Cardiac muscle cell (in vitro differentiated cells and primary cell): ENCODE measurements at places on chromosomes 7 and 10.

GRCh38 chr10:100882252-100882651, 30.5 kb upstream of the SLF2 start:
- no peak for DNase-seq
- H3K36me3 ChIP-seq = no peaks in the 10 kb centered on the region
- H3K4me1 ChIP-seq = peaks cover 37% of the 10 kb centered on the region
- H3K27me3 ChIP-seq = peaks cover 3% of the 10 kb centered on the region

DNA sequence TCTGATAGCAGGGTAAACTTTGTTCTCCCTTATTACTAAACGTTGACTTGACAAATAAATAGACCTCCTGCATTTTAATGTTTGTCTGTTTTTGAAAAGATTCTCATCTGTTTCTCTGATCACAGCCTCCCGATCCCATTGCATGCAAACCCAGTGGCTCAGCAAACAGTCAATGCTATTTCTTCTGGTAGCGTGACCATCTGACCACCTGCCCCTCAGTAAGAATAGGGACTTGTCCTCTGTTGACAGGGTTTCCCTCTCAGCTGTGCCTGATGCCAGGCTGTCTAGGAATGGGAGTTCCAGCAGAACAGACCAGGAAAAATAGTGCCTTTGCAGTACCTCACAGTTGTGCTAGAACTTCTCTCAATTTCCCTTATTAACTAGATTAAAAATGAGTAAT, 40.7 kb upstream of the EBLN1 start:
- H3K4me1 ChIP-seq = no peaks in the 10 kb centered on the region
- H3K27ac ChIP-seq = no peak overlapping the region
- H3K36me3 ChIP-seq = no peaks in the 10 kb centered on the region
- H3K27me3 ChIP-seq = peaks cover 70% of the 10 kb centered on the region
- DNase-seq = no peak

GRCh38 chr7:83101530-83101929, 61.2 kb downstream of the PCLO start:
- H3K4me3 ChIP-seq = no peak overlapping the region
- no peaks in the 10 kb centered on the region for H3K27me3 ChIP-seq
- no peaks in the 10 kb centered on the region for H3K4me1 ChIP-seq
- H3K27ac ChIP-seq = no peak overlapping the region
- no peak for DNase-seq
- no peaks in the 10 kb centered on the region for H3K36me3 ChIP-seq

DNA sequence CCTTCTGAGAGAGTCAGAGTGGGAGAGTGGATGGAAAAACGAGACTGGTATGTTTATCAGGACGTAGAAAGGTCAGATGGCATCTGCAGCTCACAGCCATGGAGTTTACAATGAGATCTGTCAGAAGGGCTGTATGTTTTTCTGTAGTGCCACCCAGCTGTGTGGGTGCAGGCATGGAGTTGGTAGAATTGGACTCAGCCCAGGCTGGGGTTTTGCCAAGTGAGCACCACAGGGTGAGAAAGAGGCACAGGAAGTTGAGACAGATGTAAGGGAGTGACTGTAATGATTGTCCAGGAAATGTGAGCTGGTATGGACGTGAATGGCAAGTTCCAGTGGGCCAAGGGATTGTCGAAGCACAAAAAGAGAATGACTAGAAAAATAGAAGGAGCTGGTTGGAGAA, 9.1 kb upstream of the ZYX start:
- H3K4me1 ChIP-seq = no peaks in the 10 kb centered on the region
- no peaks in the 10 kb centered on the region for H3K36me3 ChIP-seq
- H3K4me3 ChIP-seq = no peak overlapping the region
- H3K27ac ChIP-seq = no peak overlapping the region

DNA sequence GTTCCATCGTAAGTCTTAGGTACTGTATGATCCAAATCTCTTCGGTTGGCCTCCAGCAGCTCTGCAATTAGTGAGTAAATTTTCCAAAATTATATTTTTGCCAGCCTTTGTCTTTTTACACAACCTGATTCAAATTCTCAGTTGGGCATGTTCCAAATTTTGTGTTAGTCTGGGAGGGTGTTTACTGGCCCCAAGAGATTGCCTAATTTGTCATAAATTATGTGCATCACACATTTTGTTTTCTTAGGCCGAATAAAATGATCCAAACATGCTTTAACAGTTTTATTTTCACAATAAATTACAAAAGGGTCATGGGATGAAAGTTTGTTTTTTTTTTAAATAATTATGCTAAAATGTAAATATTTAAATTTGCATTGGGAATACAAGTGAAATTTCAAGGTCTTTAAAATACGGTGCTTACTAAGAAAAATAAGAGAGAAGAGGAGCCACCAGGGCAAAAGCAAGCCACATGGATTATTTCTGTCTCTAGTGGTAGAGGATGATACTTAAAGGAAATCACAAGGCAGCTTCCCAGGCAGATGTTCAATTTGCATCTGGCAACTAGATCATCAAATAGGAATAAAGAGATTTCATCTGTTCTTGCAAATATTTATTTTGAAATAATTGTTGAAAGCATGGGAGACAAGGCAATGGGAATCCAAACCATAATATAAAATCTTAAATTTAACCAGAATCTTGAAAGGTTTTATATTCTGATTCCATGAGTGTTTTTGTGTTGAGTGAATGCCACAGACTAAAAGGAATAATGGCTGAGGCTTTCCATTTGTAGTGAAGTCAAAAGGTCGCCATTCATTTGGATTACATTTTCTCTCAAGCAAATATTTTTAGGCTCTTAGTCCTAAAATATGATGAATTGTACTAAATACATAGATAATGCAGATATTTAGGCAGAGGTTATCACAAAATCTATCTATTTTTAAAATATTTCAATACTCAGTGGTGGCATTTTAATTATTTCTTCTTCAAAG, 111.1 kb downstream of the MDFIC start:
- no peaks in the 10 kb centered on the region for H3K4me1 ChIP-seq
- no peak overlapping the region for H3K4me3 ChIP-seq
- H3K27ac ChIP-seq = no peak overlapping the region
- H3K36me3 ChIP-seq = no peaks in the 10 kb centered on the region

DNA sequence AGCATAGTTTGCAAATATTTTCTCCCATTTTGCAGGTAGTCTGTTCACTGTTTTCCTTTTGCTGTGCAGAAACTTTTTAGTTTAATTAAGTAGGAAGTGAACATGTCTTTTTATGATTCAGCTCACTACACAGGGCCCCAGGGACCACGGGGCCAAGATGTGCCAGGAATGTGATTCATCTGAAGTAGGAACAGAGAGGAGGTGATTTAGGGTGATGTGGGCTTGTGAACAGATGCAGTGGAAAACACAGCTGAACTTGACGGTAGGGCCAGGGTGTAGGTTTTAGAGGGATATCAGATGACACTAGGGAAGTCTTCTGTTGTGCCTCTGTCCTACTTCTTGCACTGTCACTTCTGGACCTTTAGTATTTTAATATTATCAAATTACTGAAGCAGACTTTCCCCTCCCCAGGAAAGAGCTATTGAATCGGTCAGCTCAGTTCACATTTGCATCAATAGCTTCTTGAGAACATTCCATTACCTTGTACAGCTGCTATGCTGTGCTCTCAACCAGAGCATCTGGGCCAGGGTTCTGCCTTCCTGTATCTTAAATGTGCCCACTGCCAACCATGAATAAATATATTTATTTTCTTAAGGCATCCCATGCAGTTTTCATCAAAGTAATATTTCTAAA, 96.9 kb downstream of the OSBPL3 start:
- H3K27ac ChIP-seq = no peak overlapping the region
- no peak for DNase-seq
- no peaks in the 10 kb centered on the region for H3K36me3 ChIP-seq
- no peaks in the 10 kb centered on the region for H3K4me1 ChIP-seq
- H3K27me3 ChIP-seq = no peaks in the 10 kb centered on the region

DNA sequence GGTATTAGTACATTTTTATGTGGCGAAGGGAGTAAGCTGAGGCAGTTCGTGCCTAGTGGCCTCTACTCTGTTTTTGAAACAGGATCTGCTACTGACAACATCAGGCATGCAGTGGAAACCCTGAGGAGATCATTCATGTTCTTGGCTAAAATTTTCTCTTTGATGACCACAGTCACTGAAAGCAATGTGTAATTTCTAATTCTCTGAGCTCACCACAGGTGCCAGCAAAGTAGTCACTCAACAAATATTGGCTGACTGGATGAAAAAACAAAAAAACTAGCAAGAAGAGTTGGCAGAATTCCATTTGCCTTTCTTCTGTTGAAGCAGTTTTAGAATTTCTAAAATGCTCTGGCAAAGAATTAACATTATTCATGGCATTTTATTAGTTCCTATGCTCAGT, 176.5 kb upstream of the KCTD7 start:
- H3K27me3 ChIP-seq = no peaks in the 10 kb centered on the region
- H3K36me3 ChIP-seq = no peaks in the 10 kb centered on the region
- DNase-seq = no peak
- H3K4me1 ChIP-seq = no peaks in the 10 kb centered on the region
- no peak overlapping the region for H3K27ac ChIP-seq

DNA sequence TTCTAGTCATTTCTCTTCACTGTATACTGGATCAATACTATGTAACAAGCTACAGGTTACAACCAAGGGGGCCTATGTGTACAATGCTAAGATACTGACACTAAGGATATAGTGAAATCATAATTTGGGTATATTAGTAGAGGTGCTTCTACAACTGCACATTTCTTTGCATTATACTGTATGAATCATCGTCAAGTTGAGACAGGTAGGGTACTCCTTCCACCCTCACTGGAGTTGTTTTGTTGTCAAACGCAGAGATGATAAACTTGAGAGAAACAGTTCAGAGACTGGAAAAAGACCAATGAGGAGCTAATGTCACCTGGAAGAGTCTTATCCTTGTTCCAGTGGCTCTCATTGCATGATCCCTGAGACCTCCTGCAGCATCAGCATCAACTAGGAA, 208.2 kb upstream of the PRPS1L1 start:
- peaks cover 4% of the 10 kb centered on the region for H3K4me1 ChIP-seq
- no peaks in the 10 kb centered on the region for H3K36me3 ChIP-seq
- H3K27ac ChIP-seq = no peak overlapping the region
- DNase-seq = no peak
- H3K27me3 ChIP-seq = no peaks in the 10 kb centered on the region

DNA sequence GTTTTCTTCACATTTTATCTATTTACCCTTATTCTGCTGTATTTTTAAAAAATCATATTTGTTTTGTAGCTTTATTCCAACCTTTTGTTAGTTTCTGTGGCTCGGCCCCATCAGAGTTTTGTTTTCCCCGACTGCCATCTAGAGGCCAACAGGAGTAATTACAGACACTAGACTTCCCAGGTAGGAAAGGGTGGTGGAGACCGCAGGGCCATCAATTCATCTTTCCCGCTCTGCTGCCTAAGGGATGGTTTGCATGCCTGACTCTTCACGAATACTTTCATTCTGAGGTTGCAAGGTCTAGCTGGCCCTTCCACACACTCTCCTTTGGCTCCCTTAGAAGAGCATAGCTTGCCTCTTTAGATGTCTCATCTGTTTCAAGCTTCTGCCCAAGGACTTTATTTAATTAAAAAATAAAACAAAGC, 38.3 kb downstream of the LYZL2 start:
- H3K27ac ChIP-seq = no peak overlapping the region
- no peaks in the 10 kb centered on the region for H3K36me3 ChIP-seq
- no peak overlapping the region for H3K4me3 ChIP-seq
- H3K27me3 ChIP-seq = no peaks in the 10 kb centered on the region
- peaks cover 1% of the 10 kb centered on the region for H3K4me1 ChIP-seq
